Chondrocyte (in vitro differentiated cells): ENCODE measurements at places on chromosomes 7 and 10.

- peak; percentile 60 for DNase-seq
Observed at GRCh38 chr7:2006231-2006771, 226.4 kb downstream of the MAD1L1 start.

DNA sequence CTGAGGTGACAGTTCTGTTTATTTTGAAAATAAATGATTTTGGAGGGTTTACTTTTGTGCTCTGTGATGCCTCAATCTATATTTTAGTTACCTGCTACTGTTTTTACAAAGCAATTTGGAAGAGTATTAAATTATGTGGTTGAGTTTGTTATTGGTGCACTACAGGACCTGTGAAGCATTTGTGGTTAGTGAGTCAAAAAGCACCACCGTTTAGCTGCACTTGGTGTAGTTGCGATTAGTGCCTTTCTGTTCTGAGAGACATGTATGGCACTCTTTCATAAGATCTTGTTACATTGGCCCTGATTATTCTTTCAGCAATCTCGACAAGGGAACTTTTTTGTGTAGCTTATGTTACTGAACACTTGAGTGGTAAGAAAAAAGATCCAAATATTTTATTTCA, 132.2 kb downstream of the BBS9 start:
- DNase-seq: no peak

DNA sequence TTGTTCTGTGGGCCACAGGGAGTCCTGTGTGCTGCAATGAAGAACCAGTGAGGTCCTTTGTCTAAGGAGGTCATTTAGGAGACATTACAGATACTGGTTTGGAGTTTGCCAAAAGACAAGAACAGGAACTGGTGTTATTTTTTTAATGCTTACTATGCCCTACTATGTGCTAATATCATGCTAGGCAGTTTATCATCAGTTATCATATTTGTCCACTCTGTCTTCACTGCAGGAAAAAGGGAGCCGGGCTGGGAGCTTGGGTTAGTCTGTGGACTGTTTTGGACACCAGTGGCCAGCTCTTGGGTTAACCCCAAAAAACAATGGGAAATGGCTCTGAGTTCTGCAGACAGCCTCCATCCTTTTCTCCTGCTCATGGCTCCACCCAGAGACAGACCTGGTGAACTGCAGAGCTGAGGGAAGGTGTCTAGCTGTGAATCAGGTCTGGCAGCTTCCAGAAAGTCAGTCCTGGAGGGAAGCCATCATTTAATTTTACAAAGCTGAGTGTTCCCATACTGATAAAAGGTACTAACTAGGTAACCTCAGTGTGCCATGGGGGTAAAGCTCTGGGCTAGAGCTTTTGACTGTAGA, 101.2 kb upstream of the ZNF746 start:
- DNase-seq: no peak

- DNase-seq: no peak
Observed at GRCh38 chr7:1236831-1237701, 4.4 kb downstream of the UNCX start.

DNA sequence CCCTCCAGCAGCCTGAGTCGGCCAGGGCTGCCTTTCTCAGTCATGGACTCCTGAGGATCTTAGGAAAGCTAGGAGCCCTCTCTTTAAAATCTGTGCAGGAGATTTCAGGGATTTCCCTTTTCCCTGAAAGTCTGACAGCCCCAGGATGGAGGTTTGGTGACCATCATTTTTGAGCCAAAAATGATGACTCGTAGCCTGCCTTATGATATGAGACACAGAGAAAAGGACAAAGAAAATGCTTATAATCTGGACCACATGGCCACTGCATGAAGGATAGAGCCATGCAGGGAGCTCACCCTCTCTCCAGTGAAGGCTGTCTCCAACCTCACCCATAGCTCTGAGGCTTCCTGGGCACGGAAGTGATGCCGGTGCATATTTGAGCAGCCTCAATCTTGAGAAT, 106.6 kb upstream of the CHST15 start:
- DNase-seq: no peak

- DNase-seq: no peak
Observed at GRCh38 chr7:117271566-117271965, 51.3 kb downstream of the WNT2 start.

DNA sequence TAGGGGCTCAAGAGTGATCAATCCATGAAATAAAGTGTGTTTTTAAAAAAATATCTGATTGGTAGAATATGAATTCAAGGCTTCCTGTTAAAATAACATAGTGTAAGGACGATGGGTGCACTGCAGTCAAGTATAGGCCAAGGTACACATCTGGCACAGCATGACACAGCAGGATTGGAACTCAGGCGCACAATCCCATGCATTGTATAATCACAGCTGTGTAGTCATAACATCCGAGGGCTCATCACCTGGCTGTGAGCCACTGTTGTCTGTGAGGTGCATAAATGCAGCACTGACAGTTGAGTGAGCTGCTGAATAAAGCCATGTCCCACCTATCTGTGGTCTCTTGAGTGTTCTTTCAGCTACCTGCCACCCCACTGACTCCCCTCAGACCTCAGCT, 142.3 kb upstream of the HPS1 start:
- DNase-seq: no peak

GRCh38 chr7:73718438-73718881, 1.0 kb downstream of the STX1A start:
- DNase-seq: no peak

DNA sequence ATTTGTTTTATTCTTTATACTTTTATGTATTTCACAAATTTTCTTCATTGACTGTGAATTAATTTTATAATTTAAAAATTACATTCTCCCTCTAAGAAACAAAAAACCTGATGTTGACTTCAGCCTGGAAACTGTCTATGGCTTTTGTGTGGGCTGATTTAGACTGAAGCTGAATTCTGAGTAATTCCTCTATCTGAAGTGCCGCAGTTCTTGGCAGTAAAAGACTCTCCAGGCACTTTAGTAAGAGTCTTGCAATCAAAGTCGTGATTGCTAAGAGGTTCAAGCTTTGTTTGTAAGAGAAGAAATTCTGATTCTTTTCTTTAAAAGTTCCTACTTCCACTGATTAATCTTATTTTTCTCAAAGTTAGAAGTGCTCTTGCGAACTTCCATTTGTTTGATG, 3.4 kb upstream of the CEP41 start:
- no peak for DNase-seq

DNA sequence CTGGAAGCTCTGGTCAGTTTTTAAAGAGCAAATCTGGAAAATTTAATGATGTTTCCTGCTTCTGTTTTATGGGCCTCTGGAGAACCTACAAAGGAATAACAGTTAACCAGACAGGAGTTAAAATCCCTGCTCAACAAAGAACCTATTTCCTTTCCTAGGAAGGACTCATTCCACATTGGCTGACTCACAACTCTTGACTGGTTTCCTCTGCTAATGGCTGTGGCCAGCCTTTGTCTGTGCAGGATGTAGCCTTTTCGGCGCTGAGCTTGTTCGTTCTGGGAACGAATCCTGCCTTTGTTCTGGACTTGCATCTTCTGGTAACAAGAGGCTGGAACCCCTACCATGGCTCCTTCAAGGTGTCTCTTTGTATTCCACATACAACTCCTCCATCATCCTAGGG, 112.8 kb upstream of the PDCD4 start:
- DNase-seq: no peak

- DNase-seq: no peak
Observed at GRCh38 chr10:128812000-128812399, 655.0 kb upstream of the MGMT start.
